K562 (cell line): ENCODE measurements at places on chromosomes 3 and 15. TPM values are rescaled to one million over a fixed set of nuclear protein-coding genes. Genes with fewer than 3 reads are reported as not detected.

Gene SLC15A2
- 0.24 and 0.42 TPM in 2 replicates for total RNA-seq

Gene CAMP
- total RNA-seq = 0.22 TPM in 1 of 2 replicates, not detected in the other

Gene SLC27A2
- total RNA-seq = 20.9 and 24.4 TPM in 2 replicates

Gene ZBTB47
- 2.9 and 4.6 TPM in 2 replicates for total RNA-seq

Gene CHL1
- total RNA-seq = 0.02 TPM in 1 of 2 replicates, not detected in the other

Gene DUOXA2
- total RNA-seq = not detected in 2 replicates

GRCh38 chr15:76495487-76495886 lies 158.9 kb downstream of the ISL2 start:
- no peaks in the 10 kb centered on the region for H3K27me3 ChIP-seq
- no peaks in the 10 kb centered on the region for H3K4me1 ChIP-seq
- no peak for DNase-seq
- H3K27ac ChIP-seq = no peak overlapping the region
- H3K36me3 ChIP-seq = no peaks in the 10 kb centered on the region

DNA sequence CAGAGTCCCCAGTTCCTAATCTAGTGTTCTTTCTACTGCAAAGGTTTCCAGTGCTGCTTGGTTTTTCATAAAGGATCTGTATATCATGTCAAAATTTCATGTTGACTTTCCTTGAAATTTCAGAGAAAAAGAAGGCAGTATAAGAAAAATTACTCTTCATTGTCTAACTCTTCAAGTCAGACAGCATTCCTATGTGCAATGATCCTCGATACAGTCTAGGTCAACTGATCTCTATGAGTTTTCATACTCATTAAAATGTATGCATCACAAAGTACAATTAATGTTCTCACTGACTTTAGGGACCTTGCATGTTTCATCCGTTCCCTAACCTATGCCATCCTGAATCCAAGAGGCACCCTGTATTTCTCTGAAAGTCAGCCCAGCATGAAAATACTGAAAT lies 317.3 kb downstream of the ZBTB20 start:
- H3K27ac ChIP-seq = no peak overlapping the region
- no peaks in the 10 kb centered on the region for H3K4me1 ChIP-seq
- DNase-seq = no peak
- H3K36me3 ChIP-seq = no peaks in the 10 kb centered on the region
- H3K27me3 ChIP-seq = no peaks in the 10 kb centered on the region

GRCh38 chr15:88900309-88900981 lies 5.1 kb upstream of the HAPLN3 start:
- no peak overlapping the region for H3K4me3 ChIP-seq
- peaks cover 57% of the 10 kb centered on the region for H3K36me3 ChIP-seq
- no peak overlapping the region for H3K27ac ChIP-seq
- peaks cover 39% of the 10 kb centered on the region for H3K4me1 ChIP-seq
